Pancreas (tissue), 10 donors: ENCODE measurements at places on chromosomes 1 and 21. TPM values are rescaled to one million over a fixed set of nuclear protein-coding genes. Genes with fewer than 3 reads are reported as not detected.

Gene IL19
- not detected for total RNA-seq

- H3K27me3 ChIP-seq: no peaks in the 10 kb centered on the region
- no peak overlapping the region for H3K4me3 ChIP-seq
- DNase-seq: no peak
- H3K27ac ChIP-seq: no peak overlapping the region
- no peaks in the 10 kb centered on the region for H3K4me1 ChIP-seq
Measured at GRCh38 chr1:76027341-76027740, 47.2 kb upstream of the ST6GALNAC3 start.

Gene MYBPHL
- total RNA-seq: not detected

GRCh38 chr1:84704872-84705417 lies 14.7 kb upstream of the SSX2IP start:
- H3K27ac ChIP-seq: no peak overlapping the region
- no peaks in the 10 kb centered on the region for H3K36me3 ChIP-seq
- H3K4me3 ChIP-seq: no peak overlapping the region
- H3K4me1 ChIP-seq: no peaks in the 10 kb centered on the region
- DNase-seq: no peak
- no peaks in the 10 kb centered on the region for H3K27me3 ChIP-seq

- no peak overlapping the region for H3K27ac ChIP-seq
- no peaks in the 10 kb centered on the region for H3K27me3 ChIP-seq
Measured at GRCh38 chr1:51792864-51793263, 85.7 kb downstream of the NRDC start.

- no peaks in the 10 kb centered on the region for H3K27me3 ChIP-seq
- H3K4me1 ChIP-seq: no peaks in the 10 kb centered on the region
- H3K4me3 ChIP-seq: no peak overlapping the region
- no peak overlapping the region for H3K27ac ChIP-seq
Measured at GRCh38 chr1:214565310-214565709, 13.9 kb upstream of the PTPN14 start.

Gene AGBL4
- 1.2 TPM for total RNA-seq

GRCh38 chr1:172288581-172288980 lies 131.9 kb upstream of the C1orf105 start:
- no peaks in the 10 kb centered on the region for H3K27me3 ChIP-seq
- no peak overlapping the region for H3K4me3 ChIP-seq
- H3K4me1 ChIP-seq: peaks cover 18% of the 10 kb centered on the region
- H3K36me3 ChIP-seq: no peaks in the 10 kb centered on the region

DNA sequence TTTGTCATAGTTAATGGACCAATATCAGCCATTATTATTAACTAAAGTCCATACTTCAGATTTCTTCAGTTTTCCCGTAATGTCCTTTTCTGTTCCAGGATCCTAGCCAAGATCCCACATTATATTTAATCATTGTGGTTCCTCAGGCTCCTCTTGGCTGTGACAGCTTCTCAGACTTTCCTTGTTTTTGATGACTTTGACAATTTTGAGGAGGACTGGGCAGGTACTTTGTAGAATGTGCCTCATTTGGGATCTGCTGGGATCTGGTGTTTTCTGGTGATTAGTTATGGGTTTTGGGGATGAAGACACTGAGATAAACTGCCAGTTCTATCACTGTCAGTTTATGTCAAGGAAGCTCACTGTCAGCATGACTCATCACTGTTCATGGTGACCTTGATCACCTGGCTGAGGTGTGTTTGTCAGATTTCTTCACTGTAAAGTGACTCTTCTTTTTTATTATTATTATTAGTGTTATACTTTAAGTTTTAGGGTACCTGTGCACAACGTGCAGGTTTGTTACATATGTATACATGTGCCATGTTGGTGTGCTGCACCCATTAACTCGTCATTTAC lies 66.3 kb downstream of the PCBP3 start:
- no peak for DNase-seq
- no peak overlapping the region for H3K27ac ChIP-seq
- no peaks in the 10 kb centered on the region for H3K4me1 ChIP-seq
- H3K4me3 ChIP-seq: no peak overlapping the region
- H3K27me3 ChIP-seq: no peaks in the 10 kb centered on the region
- no peaks in the 10 kb centered on the region for H3K36me3 ChIP-seq

Gene POGK
- 11.7 TPM for total RNA-seq

GRCh38 chr1:212678456-212679410 lies 20.9 kb downstream of the BATF3 start:
- no peaks in the 10 kb centered on the region for H3K36me3 ChIP-seq
- no peaks in the 10 kb centered on the region for H3K4me1 ChIP-seq
- peaks cover 3% of the 10 kb centered on the region for H3K27me3 ChIP-seq
- H3K4me3 ChIP-seq: no peak overlapping the region
- no peak overlapping the region for H3K27ac ChIP-seq
- no peak for DNase-seq

GRCh38 chr1:220487297-220487820 lies 40.6 kb upstream of the MARK1 start:
- no peak overlapping the region for H3K27ac ChIP-seq
- no peaks in the 10 kb centered on the region for H3K4me1 ChIP-seq
- H3K36me3 ChIP-seq: no peaks in the 10 kb centered on the region
- H3K4me3 ChIP-seq: no peak overlapping the region
- no peaks in the 10 kb centered on the region for H3K27me3 ChIP-seq
- no peak for DNase-seq

DNA sequence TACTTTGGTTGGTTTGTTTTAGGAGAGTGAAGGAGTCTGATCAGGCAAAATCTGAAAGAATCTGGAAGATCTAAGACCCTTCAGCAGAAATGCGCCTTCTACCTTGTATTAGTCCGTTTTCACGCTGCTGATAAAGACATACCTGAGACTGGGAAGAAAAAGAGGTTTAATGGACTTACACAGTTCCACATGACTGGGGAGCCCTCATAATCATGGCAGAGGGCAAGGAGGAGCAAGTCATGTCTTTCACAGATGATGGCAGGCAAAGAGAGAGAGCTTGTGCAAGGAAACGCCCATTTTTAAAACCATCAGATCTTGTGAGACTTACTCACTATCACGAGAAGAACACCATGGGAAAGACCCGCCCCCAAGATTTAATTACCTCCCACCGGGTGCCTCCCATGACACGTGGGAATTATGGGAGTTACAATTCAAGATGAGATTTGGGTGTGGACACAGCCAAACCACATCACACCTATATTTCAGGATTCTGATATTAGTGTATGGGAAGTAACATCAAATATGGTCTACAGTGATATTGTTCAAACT lies 99.3 kb downstream of the GLUL start:
- H3K27ac ChIP-seq: peak overlapping the region; percentile 69
- no peak overlapping the region for H3K4me3 ChIP-seq
- no peaks in the 10 kb centered on the region for H3K36me3 ChIP-seq
- DNase-seq: no peak
- H3K27me3 ChIP-seq: no peaks in the 10 kb centered on the region
- peaks cover 42% of the 10 kb centered on the region for H3K4me1 ChIP-seq

DNA sequence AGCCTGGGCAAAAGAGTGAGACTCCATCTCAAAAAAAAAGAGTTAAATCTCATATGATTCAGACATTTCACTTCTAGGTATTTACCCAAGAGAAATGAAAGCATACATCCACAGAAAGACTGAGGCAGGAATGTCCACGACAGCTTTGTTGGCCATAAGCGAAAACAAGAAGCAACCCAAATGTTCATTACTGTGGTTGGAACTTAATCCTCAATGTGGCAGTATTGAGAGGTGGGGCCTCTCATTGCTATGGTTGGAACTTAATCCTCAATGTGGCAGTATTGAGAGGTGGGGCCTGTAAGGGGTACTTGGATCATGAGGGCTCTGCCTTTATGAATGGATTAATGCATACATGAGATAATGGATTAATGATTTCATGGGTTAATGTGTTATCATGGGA lies 15.2 kb downstream of the C21orf58 start:
- no peaks in the 10 kb centered on the region for H3K27me3 ChIP-seq
- H3K4me1 ChIP-seq: no peaks in the 10 kb centered on the region
- no peak overlapping the region for H3K4me3 ChIP-seq
- no peaks in the 10 kb centered on the region for H3K36me3 ChIP-seq
- no peak overlapping the region for H3K27ac ChIP-seq

Gene C1orf105
- total RNA-seq: not detected

Gene PRAMEF7
- not detected for total RNA-seq

GRCh38 chr1:201517631-201518030 lies 10.7 kb upstream of the CSRP1 start:
- H3K4me1 ChIP-seq: peaks cover 2% of the 10 kb centered on the region
- H3K4me3 ChIP-seq: no peak overlapping the region
- no peak for DNase-seq
- H3K27ac ChIP-seq: peak overlapping the region; percentile 48
- H3K36me3 ChIP-seq: no peaks in the 10 kb centered on the region

GRCh38 chr1:168321945-168322344 lies 41.3 kb downstream of the TBX19 start:
- H3K36me3 ChIP-seq: no peaks in the 10 kb centered on the region
- no peak for DNase-seq
- H3K4me3 ChIP-seq: no peak overlapping the region
- no peaks in the 10 kb centered on the region for H3K27me3 ChIP-seq

DNA sequence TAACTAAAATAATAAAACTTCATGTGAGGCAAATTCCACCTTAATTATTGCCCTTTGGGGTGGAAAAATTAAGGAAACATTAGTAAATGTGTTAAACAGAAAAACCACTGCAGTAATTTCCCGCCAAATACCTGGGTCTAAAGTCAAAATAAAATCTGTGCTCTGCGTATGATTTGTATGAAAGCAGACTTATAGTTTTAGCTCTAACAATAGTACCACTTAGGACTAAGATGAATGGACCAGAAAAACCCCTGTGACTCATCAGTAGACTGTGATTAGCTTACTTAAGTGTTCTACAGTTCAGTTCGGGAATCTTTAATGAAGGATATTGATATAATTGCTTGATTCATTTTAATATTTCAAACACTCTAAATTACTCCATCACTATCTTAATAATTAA lies 23.3 kb upstream of the C1orf105 start:
- H3K27me3 ChIP-seq: no peaks in the 10 kb centered on the region
- H3K36me3 ChIP-seq: no peaks in the 10 kb centered on the region
- H3K4me1 ChIP-seq: no peaks in the 10 kb centered on the region
- H3K27ac ChIP-seq: no peak overlapping the region
- DNase-seq: no peak

- no peak overlapping the region for H3K4me3 ChIP-seq
- DNase-seq: no peak
- H3K27me3 ChIP-seq: peaks cover 16% of the 10 kb centered on the region
- no peaks in the 10 kb centered on the region for H3K36me3 ChIP-seq
- peaks cover 4% of the 10 kb centered on the region for H3K4me1 ChIP-seq
Measured at GRCh38 chr1:197904126-197904787, 1.8 kb downstream of the C1orf53 start.

DNA sequence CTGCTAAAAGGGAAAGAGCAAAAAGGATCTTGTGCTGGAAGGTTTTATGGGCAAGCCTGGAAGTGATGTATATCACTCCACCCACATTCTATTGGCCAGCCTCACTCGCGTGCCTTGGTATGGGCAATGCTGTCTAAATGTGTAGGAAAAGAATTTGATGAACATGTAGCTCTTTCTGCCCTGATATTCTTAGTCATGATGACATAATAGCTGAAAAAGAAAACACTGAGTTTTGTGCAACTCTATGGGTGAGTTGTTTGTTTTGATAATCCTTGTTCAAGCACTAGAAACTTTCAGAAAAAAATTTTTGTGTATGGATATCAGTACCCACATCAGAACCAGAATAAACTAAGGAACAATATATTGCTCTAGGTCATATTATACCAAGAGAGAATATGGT lies 231.5 kb upstream of the ST6GALNAC5 start:
- no peaks in the 10 kb centered on the region for H3K4me1 ChIP-seq
- H3K4me3 ChIP-seq: no peak overlapping the region

Gene FBXO2
- 38.9 TPM for total RNA-seq

Gene CD52
- total RNA-seq: 1.9 TPM

DNA sequence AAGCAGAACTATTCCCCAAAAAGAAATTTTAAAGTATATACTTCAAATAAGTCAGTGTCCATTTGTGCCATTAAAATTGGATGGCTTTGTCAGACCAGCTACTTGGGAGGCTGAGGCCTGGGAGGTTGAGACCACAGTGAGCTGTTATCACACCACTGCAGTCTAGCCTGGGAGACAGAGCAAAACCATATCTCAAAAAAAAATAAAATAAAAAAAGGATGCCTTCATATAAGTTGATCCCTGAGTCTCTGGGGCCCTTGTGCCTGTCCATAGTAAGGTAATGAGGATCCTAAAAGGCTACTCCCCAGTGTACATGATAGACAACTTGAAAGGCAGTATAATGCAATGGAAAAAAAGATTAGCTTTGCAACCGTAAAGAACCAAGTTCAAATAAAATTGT lies 81.2 kb upstream of the BARHL2 start:
- DNase-seq: no peak
- no peaks in the 10 kb centered on the region for H3K4me1 ChIP-seq
- no peaks in the 10 kb centered on the region for H3K36me3 ChIP-seq
- H3K4me3 ChIP-seq: no peak overlapping the region

DNA sequence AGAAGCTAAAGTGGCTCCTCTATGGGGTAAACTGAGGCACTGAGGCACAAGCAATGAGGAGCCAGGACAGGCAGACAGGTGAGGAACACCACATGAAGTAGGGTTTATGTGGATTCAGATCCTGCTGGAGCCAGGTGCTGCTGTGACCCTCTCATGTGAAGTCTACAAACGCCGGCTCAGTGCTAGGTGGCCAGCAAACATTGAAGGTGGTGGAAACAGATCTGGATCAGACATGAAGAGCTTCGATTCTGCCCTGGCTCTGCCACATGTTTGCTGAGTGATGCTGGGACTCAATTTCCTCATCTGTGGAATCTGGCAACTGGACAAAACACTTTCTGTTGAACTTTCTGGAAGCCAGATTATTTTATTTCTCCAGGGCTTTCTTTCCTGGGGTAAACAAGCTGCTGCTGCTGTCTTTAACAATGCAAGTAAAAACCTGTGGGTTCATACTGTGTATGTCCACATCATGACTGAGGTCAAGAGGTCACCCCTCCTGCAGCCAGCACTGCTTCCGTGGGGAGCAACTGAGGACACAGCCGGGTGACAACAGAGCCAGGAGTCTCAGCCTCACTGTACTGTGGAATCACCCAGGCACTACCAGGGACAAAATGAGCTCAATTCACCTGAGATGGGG lies 33.3 kb downstream of the HMGB4 start:
- no peaks in the 10 kb centered on the region for H3K4me1 ChIP-seq
- no peaks in the 10 kb centered on the region for H3K36me3 ChIP-seq
- no peak for DNase-seq
- no peak overlapping the region for H3K4me3 ChIP-seq

Gene IL24
- total RNA-seq: not detected

DNA sequence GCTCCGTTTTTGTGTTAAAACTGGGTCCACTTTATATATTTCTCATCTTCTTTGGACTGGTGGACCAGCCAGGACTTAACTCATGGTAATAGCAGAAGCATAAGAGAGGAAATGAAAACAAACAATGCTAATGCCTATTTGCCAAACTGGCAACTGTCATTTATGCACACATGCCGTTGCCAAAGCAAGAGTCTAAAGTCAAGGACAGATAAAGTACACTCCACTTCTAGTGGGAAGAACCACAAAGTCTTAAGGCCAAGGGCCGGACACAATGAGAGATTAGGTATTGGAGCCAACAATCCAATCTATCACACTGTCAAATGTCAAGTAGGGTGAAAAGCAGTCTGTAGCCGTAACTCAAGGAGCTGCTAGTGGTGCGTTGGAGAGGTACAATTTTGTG lies 157.7 kb downstream of the LYPLAL1 start:
- no peaks in the 10 kb centered on the region for H3K4me1 ChIP-seq
- H3K36me3 ChIP-seq: no peaks in the 10 kb centered on the region
- no peaks in the 10 kb centered on the region for H3K27me3 ChIP-seq
- H3K4me3 ChIP-seq: no peak overlapping the region
- no peak overlapping the region for H3K27ac ChIP-seq
